Kidney glomerular epithelial cell (primary cell): ENCODE measurements at places on chromosomes 13 and 19.

DNA sequence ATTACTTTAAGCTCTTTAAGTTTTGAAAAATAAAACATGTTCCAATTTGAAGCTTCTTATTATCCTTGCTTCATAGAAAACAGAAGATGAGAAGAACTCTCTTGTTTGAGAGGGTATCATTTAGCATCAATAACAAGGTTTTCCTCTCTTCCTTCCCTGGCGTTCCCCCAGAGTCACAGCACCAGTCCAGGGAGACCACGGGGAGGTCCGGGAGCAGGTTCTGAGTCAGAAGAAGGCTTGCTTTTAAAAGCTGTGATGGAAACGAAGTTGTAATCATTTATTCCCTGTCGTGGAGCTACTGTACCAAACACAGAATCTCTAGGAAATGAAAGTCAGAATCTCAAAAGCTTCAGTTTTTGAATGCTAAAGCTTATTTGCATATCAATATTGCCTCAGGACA, 174.0 kb upstream of the LSM14A start:
- no peak for DNase-seq

DNA sequence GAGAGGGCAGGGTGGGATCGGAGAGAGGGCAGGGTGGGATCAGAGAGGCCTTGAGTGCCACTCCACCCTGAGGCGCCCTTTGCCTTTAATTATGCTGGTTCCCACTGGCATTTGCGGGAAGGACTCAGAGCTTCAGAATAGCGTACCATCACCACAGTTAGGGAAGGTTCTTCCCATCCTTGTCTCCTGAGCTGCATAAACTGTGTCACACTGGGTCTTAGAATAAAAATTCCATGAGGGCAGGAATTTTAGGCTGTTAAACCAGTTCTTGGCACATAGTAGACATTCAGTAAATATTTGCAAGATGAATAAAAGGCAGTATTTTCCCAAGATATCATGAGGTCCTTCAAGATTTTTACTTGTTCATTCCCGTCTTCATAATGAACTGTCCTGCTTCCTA, 24.4 kb downstream of the PPP2R1A start:
- DNase-seq = no peak

GRCh38 chr19:29446361-29446760, 79.4 kb upstream of the VSTM2B start:
- DNase-seq = no peak

DNA sequence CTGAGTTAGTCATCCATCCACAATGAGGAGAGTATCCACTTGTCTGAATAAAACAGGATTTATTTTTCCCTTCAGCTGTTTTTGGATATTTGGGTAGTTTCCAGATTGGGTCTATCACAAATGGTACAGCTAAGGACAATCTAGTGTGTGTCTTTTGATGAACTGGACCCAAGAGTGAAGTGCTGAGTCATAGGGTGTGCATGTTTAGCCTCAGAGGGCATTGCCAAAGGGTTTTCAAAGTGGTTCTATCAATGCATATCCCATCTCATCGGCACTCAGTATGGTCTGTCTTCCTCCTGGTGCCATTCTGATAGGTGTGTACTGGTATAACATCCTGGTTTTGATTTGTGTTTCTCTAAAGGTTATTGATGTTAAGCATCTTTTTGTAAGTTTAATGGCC, 62.3 kb downstream of the GSX1 start:
- DNase-seq = no peak

DNA sequence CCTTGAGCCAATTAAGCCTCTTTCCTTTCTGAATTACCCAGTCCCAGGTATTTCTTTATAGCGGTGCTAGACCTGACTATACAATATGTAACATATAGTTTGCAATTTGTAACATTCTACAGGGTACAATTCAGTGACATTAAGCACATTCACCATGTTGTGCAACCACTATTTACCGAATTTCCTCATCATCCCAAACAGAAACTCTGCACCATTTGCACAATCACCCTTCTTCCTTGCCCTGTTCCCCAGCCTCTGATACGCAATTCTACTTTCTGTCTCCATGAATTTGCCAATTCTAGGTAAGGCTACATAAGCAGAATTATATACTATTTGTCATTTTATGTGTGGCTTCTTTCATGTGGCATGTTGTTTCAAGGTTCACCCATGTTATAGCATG, 13.7 kb upstream of the SIGLEC10 start:
- no peak for DNase-seq

DNA sequence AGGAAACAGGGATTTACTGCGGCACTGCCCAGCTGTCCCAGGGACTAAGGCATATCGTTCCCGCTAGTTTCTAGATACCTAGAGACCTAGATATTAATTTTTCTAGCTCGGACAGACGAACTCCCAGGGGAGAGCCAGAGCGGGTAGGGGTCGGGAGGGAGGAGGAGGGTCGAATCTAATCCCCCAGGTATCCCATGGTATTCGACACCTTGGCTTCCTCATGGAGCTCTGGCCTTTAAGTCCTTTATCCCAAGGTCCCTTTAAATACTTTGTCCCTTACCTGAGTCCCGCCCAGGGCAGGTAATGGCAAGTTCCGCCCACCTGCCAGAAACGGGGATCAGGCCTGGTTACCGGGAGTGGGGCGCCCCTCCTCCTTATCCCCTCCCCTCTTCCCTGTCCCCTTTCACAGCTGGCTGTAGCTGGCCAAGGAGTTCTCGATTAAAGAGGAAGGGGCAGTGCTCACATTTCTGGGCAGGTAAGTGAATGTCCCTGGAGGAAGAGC, at the start of gene PRRG2:
Gene PRRG2 (plus strand): TSS at position 310 of the 502 bp plus-strand sequence. CDS start 1,904 bp downstream, outside the sequence.
- no peak for DNase-seq

DNA sequence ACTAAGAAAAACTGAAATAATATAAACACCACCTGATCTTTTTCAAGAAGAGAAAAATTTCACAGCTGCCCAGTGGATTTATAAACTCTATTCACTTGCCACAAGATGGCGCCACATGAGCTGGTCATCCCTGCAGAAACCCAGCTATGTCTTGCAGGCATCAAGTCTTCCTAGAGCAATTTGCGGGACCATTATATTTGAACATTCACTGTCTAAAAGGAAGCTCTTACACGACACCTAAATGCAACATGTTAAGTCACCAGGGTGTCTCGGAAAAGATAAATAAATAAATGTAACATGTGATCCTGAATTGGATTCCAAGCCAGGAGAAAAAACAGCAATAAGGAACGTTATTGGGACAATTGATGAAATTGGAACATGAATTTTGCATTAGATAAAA, 20.3 kb upstream of the AKT2 start:
- DNase-seq = peak; percentile 84

DNA sequence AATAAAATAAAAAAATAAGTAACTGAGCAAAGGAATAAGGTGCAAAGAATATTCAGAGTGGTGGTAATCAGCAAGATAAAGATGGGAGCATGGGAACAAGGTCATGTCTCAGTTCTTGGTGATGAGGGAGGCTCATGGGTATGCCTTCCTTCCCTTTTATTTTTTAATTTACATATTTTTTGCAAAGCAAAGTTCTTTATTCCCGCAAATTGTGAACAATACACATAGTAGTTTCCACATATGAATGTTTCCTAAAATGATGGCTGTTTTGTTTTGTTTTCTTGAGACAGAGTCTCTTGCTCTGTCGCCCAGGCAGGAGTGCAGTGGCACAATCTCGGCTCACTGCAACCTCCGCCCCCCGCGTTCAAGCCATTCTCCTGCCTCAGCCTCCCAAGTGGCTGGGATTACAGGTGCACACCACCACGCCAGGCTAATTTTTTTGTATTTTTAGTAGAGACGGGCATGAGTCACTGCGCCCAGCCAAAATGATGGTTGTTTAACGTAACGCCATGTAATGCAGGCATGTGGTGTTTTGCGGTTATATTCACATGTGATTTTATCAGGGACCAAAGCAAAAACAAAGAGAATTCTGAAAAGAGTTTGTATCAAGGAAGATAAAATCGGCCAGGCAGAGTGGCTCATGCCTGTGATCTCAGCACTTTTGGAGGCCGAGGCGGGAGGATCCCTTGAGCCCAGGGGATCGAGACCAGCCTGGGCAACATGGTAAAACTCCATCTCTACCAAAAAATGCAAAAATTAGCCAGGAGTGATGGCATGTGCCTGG, 4.5 kb upstream of the ADGRE2 start:
- no peak for DNase-seq

- DNase-seq = no peak
Observed at GRCh38 chr19:2578391-2578890, 102.5 kb downstream of the GADD45B start.

GRCh38 chr19:17538684-17539237, 16.7 kb upstream of the COLGALT1 start:
- DNase-seq = no peak

GRCh38 chr13:28375250-28375930, 119.5 kb downstream of the FLT1 start:
- DNase-seq = no peak

- no peak for DNase-seq
Observed at GRCh38 chr13:57739543-57740190, 108.1 kb downstream of the PCDH17 start.

DNA sequence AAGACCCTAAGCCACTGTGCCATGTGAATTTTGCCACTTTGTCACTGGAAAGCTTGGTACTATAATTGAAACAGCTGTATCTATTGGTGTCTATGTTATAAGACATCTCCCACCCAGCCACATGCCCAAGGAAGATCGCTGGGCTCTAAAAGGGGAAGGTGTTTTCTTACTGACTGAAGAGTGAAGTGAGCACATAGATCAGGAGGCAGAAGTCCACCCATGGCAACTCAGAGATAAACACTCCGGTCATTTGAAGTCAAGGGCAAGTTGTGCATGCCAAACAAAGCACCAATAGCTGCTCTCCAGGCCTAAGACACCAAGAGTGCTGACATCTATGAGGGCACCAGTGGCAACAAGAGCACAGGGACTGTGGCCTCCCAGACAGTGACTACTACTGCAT, 153.8 kb downstream of the KCTD12 start:
- DNase-seq = no peak

DNA sequence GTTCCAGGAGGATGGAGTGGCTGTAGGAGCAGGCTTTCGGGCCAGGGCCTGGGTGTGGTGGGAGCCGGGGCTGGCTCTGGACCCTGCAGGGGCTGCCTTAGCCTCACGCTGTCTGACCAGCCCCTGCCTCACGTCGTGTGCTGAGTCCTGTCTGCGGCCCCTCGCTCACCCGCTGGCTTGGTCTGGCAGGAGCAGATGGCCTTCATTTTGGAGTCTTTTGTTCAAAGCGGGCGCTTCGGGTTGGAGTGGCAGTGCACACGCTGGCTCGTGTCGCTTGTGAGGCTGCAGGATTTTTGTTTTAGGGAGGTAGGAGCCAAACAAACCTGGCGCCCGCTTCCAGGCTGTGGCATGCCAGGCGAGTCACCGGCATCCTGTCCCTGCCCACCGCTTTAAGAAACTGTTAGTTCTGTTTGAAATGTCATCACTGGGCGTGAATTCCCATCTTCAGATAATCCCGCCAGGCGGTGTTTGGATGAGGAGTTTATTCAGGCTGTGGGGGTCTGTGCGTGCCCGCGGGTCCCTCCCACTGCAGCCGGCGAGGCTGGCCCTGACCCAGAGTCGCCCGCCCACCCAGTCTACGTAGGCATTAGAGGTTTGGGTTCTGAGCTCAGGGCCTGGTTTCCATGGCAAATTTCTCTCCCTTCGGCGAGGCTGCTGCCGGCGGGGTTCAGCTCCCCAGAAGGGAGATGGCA, 89.8 kb downstream of the KDM4B start:
- no peak for DNase-seq

DNA sequence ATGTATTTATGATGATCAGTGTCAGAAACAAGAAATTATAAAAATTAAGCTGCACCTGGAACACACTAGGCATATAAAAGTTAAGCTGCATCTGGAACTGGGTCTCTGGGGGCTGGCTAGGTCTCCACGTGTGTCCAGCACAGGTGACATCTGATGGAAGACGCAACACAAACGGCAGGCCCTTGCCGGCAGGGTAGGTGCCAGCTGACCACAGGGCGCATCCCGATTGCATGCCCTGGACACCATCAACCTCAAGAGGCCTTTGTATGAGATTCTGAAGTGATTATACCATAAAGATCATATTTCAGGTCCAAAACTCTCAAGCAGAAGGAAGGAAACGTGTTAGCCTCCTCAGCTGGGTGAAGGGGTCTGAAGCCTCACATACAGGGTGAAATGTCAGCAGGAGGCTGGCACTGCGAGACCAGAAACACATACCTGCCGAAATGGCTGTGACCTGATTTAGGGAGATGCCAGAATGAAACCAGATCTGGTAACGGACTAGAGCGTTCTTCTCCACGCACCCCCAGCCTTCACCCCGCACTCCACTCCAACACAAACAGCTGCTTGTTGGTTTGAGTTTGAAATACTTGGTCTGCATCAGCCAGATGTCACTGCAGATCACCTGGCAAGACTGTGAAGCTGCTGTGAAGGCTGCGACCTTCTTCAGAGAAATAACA, 37.3 kb downstream of the COL4A1 start:
- no peak for DNase-seq

DNA sequence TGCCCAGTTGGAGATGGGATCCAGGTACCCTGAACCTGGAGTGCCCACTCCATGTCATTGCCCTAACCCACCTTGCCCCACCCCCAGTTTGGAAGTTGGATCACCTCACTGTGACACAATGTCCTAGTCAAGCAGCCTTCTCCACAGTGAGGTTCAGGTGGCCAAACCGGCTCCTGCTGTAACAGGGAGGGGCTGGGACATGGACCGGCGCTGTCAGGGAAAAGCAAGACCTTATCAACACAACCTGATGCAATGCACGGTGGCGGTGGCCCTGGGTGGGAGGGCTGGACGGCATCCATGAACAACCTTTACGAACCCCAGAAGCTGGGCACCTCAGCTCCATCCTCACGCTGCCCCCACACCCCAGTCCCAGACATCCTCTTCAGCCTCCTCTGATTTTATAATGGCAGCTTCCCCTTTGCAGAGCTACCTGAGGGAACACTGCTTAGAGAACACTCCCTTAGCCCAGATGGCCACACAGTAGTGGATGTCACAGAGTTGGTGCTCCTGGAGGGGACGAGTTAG, 1.6 kb upstream of the KRTDAP start:
- DNase-seq = no peak

GRCh38 chr13:111345682-111346081, 25.2 kb downstream of the TEX29 start:
- DNase-seq = no peak

GRCh38 chr13:85610024-85610423, 189.2 kb downstream of the SLITRK6 start:
- no peak for DNase-seq

DNA sequence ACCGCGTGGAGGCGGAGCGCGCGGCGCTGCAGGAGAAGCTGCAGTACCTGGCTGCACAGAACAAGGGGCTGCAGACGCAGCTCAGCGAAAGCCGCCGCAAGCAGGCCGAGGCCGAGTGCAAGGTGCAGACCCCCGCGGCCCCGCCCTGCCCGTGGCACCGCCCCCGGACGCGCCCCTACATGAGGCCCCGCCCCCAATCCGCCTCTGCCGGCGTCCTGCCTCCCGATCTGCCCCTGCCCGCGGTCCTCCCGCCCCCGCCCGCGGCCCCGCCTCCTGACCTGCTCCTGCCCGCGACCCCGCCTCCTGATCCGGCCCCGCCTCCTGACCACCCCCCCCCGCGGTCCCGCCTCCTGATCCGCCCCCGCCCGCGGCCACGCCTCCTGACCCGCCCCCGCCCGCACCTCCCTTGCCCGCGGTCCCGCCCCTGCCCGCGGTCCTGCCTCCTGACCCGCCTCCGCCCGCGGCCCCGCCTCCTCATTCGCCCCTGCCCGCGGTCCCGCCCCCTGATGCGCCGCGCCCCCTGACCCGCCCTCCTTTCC, 11.7 kb downstream of the PRR36 start:
- no peak for DNase-seq

GRCh38 chr19:17626456-17627015, 61.6 kb downstream of the UNC13A start:
- DNase-seq = no peak

GRCh38 chr19:7907122-7907521, 3.4 kb downstream of the MAP2K7 start:
- no peak for DNase-seq
